Activated CD8-positive, alpha-beta memory T cell treated with anti-CD3 and anti-CD28 coated beads for 4 hours (primary cell): ENCODE measurements at places on chromosomes 7 and 10.

GRCh38 chr10:121438333-121438732, 159.9 kb downstream of the FGFR2 start:
- DNase-seq, result no peak

- no peak for DNase-seq
These were observed 88.8 kb downstream of the SUGCT start for GRCh38 chr7:40223451-40224127.

DNA sequence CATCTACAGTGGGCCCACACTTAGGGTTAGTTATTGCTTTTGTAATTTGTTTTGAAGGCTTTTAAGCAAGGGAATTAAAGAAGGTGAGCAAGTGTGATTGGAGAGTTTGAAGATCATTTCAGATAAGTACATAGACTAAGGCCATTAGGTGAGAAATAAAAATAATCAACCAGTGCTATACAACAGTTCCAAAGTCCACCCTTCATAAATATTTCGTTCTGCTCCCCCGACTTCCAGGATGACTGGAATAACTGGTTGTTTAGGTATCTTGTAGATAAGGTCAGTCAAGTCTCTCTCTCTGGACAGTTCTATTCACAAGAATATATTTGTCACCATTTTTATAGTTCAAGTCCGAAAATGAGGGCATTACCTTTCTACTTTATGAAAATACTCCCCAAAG, 98.0 kb upstream of the MBL2 start:
- no peak for DNase-seq

DNA sequence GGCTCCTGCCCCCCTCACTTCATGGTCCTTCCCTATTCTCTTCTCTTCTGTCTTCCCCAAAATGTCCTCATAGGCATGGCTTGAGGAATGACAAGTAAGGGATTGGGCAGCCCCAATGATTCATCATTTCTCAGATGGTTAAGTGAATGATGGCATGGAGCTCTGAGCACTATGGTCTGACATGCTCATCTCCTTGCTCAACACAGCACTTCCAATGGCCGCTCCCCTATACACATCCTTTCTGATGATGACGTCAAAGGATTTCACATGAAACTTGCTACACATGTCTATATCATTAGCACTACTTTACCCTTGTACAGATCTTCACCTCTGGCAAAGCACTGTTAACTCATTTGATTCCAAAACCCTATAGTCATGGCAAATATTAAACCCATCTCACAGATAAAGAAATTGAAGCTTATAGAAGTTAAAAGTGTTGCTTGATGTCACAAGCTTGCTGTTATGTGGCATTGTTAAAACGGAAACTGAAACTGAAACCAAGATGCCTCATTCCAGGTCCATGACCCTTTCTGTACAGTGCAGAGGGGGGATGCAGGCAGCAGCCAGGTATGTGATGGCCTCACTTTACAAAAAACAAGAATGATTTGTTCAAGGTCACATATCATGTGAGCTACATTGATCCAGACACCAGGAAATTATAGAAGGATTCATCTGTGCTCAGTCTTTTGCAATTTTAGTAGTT, 90.0 kb upstream of the PLXNA4 start:
- no peak for DNase-seq

GRCh38 chr10:88562152-88562551, 21.0 kb downstream of the RNLS start:
- DNase-seq, result no peak

GRCh38 chr10:78762086-78762630, 306.6 kb upstream of the ZMIZ1 start:
- no peak for DNase-seq

DNA sequence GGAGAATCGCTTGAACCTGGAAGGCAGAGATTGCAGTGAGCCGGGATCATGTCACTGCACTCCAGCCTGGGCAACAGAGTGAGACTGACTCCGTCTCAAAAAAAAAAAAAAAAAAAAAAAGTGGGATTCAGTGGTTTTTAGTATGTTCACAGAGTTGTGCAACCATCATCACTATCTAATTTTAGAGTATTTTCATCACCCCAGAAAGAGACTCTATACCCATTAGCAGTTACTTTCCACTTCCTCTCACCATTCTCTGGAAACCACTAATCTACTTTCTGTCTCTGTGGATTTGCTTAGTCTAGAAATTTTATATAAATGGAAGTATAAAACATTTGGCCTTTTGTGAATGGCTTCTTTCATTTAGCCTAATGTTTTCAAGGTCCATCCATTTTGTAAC, 113.4 kb downstream of the ST7 start:
- no peak for DNase-seq

GRCh38 chr7:1501487-1502270, 2.5 kb downstream of the INTS1 start:
- no peak for DNase-seq

DNA sequence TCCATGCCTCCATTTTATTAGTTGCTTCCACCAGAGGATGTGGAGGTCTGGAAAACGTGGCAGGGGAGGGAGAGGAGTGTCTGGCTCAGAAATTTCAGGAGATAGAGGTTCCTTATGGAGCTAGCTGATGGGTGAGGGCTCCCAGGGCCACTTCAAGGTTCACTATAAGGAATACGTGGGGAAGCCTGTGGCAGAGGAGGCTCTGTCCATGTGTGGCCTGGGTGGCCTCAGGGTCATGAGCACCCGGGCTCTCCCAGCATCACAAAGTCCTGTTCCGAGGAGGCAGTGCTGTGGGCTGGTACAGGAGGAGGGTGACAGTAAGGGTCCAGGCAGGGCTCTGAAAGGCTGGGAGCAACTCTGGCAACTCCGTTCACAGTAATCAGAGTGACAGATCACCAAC, 24.6 kb downstream of the ARHGAP22 start:
- no peak for DNase-seq

DNA sequence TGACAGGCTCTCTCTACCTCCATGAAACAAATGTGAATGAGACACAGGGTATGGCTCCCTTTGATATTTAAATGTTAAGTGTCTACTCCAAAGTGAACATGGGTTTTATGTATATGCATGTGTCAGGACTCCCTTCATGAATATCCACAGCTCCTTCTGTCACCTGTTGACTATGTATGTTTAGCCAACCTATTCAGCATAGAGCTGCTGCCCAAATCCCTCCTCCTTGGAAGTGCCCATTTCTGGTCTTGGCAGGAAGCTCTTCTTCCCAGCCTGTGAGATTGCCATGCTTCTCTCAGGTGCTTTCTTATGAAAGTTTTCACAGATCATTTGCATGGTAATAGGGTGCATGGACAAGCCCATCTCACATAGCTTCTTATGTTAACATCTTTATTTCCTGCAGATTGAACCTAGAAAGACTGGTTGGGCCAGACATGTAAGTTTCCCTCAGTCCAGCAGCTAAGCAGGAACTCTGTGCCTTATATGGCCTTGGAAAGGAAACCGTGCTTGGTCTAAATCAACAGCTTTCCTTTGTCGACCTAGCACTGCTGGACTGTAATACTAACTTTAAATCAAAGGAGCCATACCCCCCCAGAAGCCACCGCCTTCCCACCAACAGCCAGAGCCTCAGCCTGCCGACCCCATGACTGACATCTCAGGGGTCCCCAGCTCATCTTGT, 288.9 kb downstream of the ADARB2 start:
- no peak for DNase-seq

DNA sequence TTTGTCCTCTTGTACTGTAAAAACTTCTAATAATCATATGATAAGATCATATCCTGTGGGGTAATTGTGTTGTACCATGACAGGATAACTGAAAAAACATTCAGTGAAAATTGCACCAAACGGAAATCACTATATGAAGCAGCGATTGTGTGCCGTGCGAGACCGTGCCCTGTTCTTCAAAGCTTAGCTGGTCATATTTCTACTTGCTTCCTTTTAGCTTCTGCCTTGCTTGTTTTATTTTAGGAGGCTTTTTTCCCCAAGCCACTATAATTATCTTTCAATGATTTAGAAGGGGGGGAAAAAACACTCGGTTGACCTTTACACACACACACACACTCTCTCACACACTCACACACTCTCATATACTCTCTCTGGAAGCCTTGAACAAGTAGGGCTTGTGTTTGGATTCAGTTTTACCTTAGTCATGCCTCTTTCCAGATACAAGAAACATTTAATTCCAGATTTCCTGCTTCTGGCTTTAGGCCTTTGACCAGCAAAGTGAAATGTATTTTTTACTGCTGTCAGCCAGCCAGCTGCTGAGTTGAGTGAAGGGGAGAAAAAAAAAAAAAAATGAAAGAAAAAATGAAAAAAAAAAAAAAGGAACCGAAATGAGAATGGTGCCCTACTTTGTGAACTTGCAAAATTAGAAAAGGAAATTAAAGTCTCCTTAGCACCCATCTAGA, 181.4 kb downstream of the ARID5B start:
- DNase-seq, result no peak

DNA sequence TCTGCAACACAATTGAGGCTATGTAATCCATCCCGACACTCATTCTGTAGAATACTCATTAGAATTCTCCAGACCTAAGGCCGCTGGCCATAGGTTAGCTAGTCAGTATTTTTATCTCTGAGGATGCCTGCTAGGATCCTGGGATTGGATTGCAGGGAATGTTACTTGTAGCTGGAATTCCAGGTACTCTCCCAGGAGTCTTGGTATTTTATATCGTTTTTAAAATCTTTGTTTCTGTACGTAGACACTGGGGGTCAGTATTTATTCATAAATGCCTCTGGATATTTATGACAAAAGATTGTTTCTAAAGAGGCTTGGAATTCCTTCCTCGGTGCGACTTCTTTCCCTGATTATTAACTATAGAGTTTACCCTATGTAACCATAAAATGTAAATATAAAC, 40.1 kb downstream of the BPGM start:
- no peak for DNase-seq

DNA sequence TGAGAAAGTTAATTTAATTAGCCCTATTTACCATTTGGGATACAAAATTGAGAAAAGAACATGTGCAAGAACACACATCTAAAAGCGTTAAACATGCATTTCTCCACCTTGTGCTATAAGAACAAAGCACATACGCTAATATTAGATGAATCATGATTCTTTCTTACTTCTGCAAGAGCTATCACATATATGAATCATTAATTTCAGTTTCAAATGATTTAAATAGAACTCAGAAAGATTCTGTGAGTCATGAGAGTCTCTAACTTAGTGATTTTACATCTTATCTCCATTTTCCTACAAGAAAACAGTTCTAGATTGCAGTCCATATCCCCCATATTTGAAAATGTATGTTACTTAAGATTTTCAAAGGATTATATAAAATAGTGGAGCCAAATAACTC, 173.9 kb downstream of the RNLS start:
- no peak for DNase-seq

DNA sequence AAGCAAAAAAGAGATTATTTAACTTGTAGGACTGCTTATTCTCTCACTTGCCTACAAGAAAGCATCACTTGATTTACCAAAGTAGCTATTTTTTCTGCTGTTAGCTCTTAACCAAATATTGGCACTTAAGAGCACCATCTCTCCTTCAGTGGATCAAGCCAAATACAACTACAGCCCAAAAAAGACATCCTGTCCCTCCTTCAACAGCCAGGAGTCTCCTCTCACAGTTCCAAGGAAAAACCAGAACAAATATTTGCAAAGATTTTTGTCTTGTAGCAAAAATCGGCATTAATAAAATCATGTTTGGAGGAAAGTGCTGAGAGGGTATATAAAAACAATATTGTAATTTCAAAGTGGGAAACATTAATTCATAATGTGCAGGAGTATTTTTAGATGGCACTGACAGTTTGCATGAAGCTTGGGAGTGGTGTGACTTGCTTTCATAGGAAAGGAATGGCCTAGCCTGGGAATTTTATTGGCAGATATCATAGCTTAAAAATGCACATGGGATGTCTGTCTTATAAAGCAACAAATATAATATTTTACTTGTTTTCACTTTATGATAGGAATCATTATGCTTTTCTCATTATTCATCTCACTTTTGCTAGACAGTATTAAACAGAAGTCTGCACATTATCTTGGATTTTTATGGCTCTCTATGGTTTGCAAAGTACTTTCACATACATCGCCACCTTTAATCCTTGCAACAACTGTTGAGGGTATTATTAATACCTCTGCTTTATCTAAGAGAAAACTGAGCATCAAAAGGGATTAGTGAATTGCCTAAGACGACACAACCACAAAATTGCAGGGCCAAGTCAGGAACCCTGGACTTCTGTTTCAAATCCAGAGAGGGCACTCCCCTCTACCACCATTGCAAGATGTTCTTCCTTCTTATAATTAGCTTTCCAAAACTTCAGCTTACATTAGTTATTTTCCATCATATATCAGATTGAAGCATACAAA, 103.5 kb downstream of the AGMO start:
- no peak for DNase-seq

DNA sequence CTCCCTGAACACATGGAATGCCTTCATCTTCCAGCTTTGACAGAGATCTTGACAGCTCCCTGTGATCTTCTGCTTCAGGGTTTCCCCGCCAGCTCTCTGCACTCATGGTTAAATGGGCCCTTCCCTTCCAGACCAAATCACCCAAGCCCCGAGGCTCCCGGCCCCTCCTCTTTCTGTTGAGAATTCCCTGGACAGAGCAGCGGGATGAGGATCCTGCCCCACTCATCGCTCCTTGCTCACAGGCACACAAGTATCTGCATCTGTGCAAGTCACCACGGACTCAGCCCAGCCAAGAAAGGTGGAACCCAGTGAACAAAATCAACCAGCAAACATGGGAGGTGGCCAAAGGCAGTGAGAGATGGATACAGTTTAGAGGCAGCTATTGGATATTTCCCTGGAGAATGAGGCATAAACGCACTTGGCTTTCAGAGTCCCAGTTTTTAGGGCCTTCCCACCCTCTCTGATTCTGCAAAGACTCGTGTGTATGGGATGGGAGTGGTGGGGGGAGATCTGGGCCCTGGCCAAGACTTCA, 37.7 kb upstream of the CXCL12 start:
- DNase-seq, result no peak

GRCh38 chr10:63128443-63128842, 4.7 kb upstream of the NRBF2 start:
- no peak for DNase-seq

DNA sequence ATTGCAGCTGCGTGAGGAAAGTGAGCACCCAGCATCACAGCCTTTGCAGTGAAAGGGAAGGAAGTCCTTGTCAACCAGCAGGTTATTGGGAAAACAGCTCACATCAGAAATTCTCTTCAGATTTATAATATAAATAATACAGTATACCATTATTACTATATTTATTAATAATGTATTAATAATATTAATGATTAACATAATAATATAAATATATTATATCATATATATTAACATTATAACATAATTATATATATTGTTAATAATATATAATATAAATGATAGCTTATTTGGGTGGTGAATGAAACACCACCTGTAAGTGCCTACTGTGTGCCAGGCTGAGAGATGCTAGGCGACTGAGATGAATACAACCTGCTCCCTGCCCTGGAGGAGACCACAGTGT, 423.0 kb downstream of the TCERG1L start:
- no peak for DNase-seq
